Left cardiac atrium (tissue), 4 donors: ENCODE measurements at places on chromosomes 2 and 18.
A peak's percentile ranks its signal among the peaks of the same experiment; 100 is the strongest.

DNA sequence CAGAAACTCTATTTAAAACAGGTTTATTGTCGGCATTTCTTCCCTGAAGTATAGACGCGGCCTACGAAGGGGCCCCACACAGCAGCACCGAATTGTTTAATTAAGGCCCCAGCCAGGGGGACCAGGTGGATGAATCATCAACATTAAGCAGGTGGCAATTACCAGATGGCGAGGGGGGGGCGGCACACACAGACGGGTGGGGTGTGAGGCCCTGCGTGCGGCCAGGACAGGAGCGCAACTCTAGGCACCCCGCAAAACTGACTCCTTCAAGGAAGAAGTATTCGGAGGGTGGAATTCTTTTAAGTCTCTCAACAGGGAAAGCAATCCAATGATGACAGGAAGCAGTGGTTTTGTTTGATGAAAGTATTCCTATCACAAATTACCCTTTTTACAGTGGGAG lies 830.4 kb downstream of the GALR1 start:
- no peak for DNase-seq

DNA sequence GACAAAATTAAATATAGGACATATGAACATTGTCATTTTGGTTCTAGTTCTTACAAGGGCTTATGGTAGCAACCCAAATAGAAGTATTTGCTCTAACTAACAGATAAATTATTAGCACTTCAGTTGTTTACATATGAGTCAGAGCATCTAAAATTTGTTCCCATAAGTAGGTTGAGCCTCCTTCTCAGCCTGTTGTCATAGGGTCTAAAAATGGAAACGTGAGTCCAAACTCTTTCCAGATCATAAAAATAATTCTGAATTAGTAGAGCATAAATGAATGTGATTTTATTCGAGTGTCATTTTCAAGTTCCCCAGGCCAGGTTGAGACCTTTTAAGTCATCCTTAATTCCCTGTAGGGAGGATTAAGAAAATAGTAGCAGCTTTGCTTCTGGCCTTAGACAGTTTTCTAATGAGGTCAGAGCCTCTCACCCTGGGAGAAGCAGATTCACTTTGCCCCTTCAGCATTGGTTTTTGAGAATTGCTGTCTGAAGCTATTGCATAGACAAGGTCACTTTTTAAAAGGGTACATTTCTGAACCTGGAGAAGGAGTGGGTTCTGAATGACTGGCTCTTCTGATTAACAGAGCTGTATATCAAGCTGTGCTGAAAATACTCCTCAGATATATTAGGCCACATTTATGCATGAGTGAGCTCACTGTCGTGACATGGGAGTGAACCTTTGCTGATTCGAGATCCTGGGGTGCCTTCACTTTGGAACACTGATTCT lies 164.3 kb downstream of the NEDD4L start:
- no peak for DNase-seq

- no peak for DNase-seq
These were observed 946.0 kb upstream of the CHAC2 start for GRCh38 chr2:52821631-52822030.

DNA sequence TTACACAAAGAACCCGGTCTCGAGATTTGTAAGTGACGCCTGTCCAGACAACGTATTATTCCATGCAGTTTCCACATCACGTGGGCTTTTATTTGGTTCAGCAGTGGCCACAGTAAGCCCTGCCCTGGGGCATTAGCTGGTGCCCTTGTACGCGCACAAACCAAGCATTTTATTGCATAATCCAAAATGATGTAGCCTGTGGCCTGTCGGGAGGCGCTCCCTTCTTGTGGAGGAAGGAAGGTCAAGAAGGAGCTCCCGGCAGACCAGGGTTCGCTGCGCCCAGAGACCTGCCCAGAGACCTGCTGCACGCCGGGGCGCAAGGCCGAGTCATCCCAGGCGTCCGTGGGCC lies 179.6 kb upstream of the ALKAL2 start:
- no peak for DNase-seq

- DNase-seq, result no peak
These were observed 148.8 kb upstream of the DLGAP1 start for GRCh38 chr18:4603955-4604354.

DNA sequence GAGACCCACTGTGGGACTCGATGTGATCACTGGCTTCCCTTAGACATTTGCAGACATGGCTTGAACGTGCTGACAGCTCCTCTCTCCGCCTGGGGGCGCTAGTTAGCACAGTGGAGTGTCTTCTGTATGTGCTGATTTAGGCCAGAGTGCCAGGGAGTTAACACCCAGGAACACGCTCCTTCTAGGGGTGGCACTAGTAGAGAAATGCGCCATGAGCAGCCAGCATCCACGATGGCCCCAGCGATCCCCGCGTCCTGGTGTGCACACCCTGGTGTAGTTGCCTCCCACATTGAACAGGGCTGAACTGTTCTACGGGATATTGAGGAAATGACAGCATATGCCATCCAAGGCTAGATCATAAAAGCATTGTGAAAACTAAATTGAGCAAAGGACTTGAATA lies 11.4 kb upstream of the NMUR1 start:
- DNase-seq, result no peak

GRCh38 chr18:72948439-72948838 lies 80.7 kb upstream of the NETO1 start:
- no peak for DNase-seq

DNA sequence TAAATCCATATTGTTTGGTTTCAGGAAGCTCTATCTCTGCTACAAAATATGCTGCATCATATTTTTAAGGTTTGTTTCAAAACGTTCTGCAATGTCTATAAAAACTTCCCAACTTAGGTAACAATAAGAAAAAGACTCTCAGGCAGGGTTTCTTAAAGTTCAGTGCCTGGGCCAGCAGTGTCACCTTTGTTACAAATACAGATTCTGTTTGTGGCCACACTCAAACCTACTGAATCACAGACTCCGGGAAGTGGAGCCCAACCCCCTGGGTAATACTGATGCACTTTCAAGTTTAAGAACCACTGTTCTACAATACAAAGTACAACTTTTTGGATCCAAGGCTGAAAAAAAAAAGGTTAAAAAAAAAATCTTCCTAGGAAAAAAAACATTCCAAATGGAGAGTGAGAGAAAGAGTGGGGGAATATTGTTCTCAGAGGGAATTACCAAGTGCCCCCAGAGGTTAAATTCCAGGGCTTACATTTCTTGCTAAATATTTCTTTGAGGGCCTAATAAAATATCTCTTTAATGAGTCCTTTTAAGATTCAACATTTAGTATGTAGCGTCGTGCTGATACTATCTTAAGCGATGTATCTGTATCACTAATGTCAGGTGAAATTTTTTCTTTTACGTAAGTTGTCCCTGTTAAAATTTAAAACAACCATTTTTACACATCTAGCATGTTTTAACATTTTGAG lies 476.7 kb downstream of the TXNL1 start:
- no peak for DNase-seq

DNA sequence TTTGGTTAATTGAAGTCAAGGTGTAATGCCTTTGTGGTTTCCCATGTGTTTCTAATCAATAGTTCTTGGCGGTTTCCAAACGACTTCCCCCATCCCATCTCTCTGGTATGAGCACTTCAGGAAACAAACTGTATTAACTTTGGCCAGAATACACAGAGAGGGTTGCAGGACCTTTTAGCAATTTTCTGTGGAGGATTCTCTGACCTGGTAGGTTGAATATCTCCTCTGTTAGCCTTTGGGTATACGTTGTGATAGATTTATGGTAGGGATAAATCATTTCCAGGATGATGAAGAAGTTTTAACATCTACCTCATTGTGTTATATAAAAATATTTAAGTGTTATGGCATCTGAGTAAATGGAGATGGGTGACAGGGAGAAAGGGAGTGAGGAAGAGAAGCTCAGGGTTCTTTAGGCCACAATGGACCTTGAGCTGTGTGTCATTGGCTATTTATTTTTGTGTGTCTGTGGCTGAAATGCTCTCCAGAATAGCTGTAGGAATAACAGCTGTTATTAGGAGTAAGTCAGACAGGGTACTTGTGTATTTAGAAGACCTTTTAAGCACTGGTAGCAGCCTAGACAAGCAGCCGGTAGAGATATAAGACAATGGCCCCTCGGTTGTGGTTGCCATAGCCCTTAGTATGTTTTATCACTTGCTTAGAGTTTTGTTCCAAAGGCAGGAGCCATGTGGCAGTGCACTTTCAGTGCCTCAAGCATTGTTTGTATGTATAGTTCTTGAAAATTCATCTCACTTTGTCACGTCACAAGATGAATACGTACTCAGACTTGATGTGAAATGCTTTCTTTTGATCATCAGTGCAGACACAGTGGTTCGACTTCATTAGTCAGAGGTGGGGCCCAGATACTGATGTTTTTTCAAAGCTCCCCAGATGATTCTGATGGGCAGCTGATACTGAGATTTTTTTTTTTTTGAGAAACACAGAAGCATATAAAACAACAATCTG lies 91.1 kb downstream of the FMNL2 start:
- no peak for DNase-seq

DNA sequence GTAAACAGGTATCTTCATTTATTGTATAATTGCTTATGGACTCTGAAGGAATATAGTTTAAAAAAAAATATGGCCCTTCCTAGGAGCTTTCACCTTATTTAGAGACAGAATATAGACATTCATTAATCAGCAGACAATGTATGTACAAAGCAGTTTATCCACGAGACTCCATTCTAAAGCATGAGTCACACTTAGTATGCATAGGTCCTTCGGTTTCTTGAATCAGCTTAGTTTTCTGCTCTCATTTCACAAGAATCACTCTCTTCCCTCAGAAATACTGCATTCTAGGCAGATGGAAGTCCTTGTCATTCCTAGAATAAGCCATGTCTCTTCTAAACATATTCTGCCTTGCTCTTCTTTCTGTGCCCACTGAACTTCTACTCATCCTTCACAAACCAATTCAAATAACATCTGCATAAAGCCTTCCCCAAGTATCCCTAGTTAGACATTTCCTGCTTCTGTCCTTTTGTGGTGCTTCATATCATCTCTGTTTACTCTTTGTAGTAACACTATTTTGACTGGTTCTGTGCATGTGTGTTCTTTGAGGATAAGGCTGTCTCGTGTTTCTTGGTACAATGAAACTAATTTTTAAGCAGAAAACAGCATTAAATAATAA lies 84.5 kb downstream of the PTRHD1 start:
- no peak for DNase-seq

- DNase-seq, result no peak
These were observed 37.8 kb upstream of the EFEMP1 start for GRCh38 chr2:55961318-55961911.

DNA sequence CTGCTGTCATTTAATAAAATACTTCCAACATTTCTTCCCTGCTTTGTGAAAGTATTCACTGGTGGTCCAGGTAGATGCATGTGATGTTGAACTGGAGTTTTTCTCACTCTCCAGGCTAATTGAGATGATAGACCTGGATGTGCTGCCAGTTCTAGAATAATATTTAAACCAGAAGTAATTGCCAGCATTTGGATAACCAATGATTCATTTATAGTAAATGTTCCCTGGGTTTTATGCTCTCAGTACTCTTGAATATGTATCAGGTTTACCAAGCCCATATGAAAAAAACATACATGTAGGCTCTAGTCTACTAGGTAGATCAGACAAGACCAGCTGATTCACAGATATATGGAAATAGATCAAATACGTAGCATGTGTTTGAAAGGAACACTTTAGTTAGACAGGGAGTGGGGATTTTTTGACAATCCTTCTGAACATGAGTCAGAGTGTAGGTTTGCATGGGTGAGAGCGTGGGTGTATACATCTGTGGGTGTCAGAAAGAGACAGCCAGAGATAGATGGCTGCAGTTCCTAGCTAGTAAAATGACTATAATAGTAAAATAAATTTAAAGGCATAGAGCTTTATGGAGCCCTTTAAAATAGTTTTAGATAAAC lies 115.1 kb downstream of the NAB1 start:
- DNase-seq, result no peak

- no peak for DNase-seq
These were observed 123.3 kb downstream of the CTIF start for GRCh38 chr18:48662011-48662661.

DNA sequence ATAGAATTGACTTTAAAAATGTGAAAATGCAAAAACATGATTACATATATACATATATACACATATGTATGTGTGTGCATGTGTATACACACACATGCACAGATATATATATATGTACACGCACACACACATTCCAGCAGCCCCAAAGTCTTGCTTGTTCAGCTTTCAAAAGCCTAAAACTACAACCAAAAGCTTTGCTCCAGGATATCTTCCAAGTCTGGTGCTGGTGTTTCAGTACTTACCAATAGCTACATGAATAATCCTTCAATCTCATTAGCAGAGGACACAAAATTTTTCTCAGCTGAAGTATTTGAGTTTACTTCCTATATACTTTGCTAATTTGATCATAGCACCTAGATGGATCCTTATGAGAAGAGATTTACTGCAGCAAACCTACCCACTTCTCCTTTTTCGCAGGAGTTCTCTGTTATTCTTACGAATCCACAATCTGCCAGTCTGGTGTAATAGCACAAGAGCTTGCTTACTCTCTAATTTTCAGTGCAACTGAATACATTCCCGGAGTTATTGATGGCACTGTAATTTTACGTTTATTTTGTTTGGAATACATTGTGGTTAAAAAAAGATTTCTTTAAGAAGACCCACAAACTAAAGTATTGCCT lies 553.3 kb downstream of the ARHGAP15 start:
- DNase-seq, result no peak

GRCh38 chr2:9951522-9952285 lies at the start of gene GRHL1:
Gene GRHL1 (plus strand): TSS chr2:9951693. CDS start chr2:9951834, 141 bp downstream.
- DNase-seq, result peak; percentile 95

DNA sequence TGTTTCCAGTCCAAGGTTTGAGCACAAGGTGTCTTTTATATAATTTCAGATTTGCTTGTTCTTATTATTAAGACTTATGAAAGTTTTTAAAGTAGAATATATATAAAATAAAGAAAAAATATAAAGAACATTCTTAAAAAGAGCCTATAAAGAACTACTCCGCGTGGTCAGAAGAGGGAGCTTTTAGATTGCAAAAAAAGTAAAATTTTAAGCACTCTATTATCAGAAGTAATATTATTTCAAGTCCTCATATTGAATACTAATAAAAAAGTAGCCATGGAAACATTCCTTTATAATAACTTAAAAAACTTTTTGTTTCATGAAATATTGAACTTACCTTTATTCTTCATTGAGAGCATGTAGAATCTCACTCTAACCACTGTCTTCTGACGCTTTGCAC lies 51.4 kb downstream of the LINC00305 start:
- DNase-seq, result no peak

DNA sequence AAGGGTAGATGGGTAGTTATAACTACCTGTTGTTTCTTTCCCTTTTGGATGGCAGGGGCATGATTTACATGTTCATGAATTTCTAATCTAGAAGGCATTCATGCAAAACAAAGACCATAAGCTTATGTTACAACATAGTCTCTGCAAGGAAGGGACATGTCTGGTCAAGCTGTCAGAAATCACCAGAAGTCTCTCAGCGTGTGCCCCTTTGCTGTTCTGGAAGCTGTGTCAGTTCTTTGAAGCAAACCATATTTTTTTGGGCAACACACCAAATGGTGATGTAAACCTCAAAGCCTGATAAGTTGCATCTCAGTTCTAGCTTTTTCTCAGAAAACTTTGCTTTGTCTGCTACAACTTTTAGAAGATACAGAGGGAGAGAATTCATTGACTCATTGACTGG lies 173.5 kb upstream of the CTAGE1 start:
- no peak for DNase-seq
